Posterior cingulate gyrus (tissue), 11 donors: ENCODE measurements at places on chromosomes 2 and 18.

- DNase-seq, result no peak
Observed at GRCh38 chr18:58668897-58669296, 2.4 kb upstream of the MALT1 start.

GRCh38 chr2:205858275-205858674, 176.0 kb downstream of the NRP2 start:
- no peak for DNase-seq

DNA sequence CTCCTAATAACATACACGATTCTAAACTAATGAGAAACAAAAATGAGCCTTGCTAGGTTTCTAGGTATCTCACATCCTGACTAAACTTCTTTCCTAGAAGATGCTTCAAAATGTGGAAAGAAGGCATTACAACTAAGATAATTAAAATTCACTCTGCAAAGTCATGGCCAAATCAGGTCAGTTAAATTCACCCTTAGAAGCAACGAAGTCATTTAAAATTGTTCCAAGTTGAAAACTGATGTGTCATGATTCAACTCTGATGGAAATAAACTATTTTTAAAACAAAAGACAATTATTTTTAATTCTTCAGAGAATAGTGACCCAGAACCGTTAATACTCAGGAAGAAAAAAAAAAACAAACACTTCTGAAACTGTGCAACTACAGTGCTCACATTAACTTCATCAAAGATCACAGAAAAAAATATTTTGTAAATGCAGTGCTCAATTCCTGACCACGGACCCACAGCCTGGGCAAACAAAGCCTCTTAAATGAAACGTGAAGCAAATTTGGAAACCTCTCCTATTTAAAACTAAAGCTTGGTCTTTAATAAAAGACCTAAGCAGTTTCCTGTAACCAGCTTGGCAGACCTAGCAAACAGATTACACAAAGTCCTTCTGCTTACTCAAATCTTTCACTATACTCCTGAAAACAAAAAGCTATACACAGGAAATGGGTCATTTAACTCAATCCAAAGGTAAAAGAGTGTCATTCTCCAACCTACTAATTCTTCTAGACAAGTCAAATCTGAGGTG, 39.0 kb downstream of the CHN1 start:
- DNase-seq, result no peak

- DNase-seq, result no peak
Observed at GRCh38 chr2:96762529-96763311, 2.0 kb downstream of the CNNM4 start.

DNA sequence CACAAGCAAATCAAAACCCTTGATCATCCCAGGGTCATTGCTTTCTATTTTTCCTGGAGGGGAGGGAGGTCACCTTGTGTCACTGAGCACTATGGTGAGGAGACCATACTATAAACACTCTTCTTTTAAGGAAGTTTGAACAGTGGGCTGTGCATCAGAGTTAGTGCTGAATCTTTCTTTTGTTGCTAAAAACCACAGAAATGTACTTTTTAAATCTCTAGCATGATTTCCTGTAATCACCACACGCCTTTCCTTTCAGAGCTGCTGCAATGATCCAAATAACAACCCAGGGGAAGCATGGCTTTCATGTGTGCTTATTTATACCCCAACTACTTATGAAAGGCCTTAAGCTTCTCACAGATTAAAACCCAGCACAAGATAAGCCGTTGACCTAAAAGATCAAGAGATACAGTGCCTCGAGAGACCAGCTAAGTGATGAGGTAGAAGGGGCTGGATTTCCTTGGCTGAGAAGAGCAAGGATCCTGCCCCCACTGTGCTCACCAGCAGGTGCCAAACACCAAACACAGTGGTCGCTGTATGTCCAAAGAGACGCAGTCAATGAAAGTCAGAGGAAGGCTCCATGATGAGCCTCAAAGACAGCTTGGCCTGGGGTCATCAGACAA, 34.7 kb downstream of the TRABD2A start:
- DNase-seq, result no peak

GRCh38 chr18:42334931-42335330, 379.9 kb downstream of the PIK3C3 start:
- no peak for DNase-seq

DNA sequence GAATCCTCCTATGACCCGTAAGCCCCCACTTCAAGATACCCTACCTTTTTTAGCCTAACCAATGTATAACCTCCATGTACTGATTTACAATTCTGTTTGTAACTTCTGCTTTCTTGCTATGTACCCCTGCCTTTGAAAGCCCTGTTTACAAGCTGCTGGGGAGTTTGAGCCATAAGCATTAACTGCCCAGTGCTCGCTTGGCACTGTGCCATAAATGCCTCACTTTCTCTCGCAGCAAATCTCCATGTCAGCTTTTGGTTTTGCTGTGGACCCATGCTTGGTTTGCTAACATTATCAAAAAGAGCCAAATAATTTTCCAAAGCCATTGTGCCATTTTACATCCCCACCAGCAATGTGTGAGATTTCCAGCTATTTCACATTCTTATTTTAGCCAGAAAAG, 51.8 kb downstream of the TEX51 start:
- DNase-seq, result no peak

GRCh38 chr2:123453046-123453700, 571.9 kb upstream of the CNTNAP5 start:
- no peak for DNase-seq

DNA sequence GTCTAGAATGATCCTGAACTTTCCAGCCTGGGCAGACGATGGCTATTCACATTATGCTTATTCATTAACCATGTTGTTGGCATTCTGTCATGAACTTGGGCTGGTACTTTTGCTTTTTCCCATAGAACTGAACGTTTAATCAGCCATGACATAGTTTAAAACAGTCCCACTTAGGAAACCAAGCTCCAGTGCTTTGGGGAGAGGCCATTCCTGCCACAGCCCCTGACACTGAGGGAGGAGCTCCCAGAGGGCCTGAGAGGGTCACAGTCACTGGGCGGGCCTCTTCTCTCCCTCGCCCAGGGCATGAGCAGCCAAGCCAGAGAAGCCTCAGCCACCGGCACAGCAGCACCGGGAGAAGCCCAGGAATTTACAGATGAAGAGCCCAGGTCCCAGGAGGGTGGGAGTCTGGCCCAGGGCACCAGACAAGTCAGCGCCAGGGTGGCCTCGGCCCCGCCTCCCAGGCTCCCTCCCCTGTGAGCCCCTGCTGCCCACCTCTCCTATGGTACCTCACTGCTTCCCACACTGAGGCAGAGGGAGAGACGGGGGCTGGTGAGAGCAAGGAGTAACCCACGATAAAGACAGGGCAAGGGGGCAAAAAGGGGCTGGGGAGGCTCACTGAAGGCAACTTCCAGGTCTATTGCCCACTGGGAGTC, 33.6 kb downstream of the MAL start:
- no peak for DNase-seq

GRCh38 chr2:134257965-134258683, 4.3 kb downstream of the MGAT5 start:
- no peak for DNase-seq

DNA sequence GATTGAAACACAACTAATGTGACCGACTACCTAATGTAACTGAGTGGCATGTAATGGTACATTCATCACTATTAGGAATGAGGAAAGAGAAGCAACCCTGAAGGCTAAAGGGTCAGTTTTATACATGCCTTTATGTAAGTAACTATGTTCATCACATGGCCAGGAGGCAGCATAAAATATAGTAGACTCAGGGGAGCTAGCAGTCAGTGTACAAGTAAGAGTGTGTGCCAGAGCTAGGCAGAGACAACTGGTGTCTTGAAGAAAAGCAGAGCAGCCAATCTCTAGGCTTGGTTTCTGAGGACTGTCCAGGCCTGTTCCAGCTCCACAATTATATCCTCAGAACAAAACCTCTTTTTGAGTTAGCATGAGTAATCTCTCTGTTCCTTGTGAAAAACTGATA, 18.1 kb downstream of the SMAD2 start:
- DNase-seq, result no peak

DNA sequence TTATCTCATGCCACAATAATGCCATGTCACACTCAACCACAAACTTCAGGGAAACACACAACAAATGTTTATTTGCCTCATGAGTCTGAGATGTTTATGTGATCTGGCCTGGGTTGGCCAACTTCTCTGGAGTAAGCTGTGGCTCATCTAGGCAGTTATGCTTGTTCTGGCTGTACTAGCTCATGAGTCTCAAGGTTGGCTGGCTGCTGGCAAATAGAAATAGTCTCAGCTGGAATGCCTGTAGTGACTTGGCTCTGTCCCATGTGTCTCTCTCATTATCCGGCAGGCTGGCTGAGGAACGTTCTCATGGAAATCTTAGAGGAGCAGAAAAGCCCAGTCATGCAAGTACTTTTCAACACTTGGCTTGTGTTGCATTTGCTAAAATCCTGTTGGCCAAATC, 234.9 kb upstream of the CDH2 start:
- no peak for DNase-seq

- DNase-seq, result no peak
Observed at GRCh38 chr18:21004726-21005125, 106.9 kb downstream of the ROCK1 start.

- no peak for DNase-seq
Observed at GRCh38 chr2:169082995-169083394, 13.6 kb downstream of the DHRS9 start.

DNA sequence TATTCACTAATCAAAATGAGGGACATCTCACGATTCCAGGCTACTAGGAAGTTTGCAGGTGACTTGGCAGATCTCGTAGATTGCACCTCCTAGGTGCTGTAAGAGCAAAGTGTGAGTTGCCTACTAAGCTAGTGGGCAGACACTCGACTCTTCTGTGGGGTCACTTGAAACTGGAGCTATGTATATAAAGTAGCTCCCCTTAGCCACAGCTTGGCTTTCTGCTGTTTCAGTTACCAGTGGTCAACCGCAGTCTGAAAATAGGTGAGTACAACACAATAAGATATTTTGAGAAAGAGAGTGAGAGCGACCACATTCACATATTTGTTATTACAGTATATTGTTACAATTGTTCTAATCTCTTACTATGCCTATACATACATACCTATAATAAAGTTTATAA, 23.3 kb downstream of the CTAGE1 start:
- DNase-seq, result no peak

GRCh38 chr2:225531559-225531958, 132.0 kb downstream of the NYAP2 start:
- no peak for DNase-seq

DNA sequence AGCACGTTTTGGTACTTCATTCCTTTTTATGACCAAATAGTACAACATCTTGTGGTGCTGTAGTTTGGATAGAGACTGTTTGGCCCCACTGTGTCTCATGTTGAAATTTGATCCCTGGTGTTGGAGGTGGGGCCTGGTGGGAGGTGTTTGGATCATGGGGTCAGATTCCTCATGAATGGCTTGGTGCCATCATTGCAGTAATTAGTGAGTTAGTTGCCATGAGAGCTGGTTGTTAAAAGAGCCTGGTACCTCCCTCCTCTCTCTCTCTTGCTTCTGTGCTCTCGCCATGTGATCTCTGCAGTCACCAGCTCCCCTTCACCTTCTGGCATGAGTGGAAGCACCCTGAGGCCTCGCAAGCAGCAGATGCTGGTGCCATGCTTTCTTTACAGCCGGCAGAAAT, 50.9 kb downstream of the NCAPH start:
- no peak for DNase-seq
